HuH-7.5 (cell line): ENCODE measurements at places on chromosomes 6 and 20.

- DNase-seq = peak; percentile 7
Observed at GRCh38 chr6:13573669-13574110, 711 bp upstream of the SIRT5 start.

GRCh38 chr6:18269253-18269652 lies 4.9 kb upstream of the DEK start:
- no peak for DNase-seq

GRCh38 chr6:53532061-53532797 lies 12.7 kb downstream of the GCLC start:
- DNase-seq = no peak

GRCh38 chr6:2745246-2745645 lies 5.5 kb downstream of the MYLK4 start:
- no peak for DNase-seq

DNA sequence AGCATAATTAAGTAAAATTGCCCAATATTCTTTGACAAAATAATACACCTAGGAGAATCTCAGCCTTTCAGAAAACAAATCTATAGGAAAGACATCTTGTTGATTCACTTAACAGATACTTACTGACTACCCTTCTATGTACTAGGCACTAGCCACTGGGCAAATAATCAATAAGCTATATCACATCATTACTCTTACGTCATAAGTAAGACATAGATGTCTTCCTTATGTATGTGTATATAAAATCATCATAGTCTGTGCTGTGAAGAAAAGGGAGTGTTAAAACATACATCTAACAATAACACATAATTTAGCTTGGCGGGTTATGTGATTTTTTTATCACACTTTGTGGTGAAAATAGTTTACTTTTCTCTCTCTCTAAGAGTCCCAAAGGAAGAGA lies 733.9 kb downstream of the EYS start:
- no peak for DNase-seq

GRCh38 chr6:6686748-6687601 lies 98.5 kb downstream of the LY86 start:
- DNase-seq = peak; percentile 69

DNA sequence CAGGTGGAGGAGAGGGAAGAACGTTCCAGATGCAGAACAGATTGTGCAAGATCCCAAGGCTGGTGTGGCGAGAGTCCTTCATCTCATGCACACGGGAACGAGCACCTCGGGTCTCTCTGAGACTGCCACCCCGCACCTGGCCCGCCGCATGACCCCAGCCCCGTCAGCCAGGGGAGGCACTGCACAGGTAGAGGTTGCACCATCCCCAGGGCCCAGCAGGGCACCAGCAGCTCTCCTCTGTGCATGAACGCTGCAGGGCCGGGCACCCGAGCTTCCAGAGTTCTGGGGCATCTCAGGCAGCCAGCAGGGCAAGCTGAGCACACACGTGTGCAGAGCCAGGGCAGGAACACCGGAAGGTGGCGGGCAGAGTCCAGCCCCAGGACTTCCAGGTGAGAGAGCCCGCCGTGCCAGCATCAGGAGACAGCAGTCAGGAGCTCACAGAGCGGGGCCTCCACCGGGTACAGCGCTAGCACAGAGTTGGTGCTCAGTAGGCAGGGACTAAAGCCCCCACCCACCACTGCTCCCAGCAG lies 193.2 kb downstream of the TAF4 start:
- no peak for DNase-seq

- DNase-seq = no peak
Observed at GRCh38 chr20:63002511-63002910, 4.3 kb downstream of the BHLHE23 start.

GRCh38 chr6:138450445-138450844 lies 46.4 kb downstream of the HEBP2 start:
- DNase-seq = no peak

DNA sequence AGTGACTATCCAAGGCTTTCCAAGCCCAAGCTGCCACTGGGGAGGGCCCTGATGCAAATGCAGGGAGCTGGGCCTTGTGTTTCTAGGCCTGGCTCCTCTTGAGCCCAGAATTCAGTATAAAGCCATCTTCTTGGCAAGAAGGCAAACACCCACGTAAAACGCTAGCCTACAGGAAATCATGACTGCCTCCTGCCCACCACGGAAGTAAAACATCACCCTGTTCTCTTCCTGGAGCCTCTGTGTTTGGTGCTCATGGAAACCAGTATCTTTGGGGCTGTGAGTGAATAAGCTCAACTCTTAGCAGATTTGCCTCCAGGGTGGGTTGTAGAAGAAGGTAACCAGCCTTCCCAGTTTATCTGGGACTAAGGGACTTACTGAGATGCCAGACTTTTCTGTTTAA lies 271.0 kb downstream of the ZNF217 start:
- no peak for DNase-seq
